ENCODE measurements at places on chromosomes 4 and X. TPM values are rescaled to one million over a fixed set of nuclear protein-coding genes. Genes with fewer than 3 reads are reported as not detected.

GSX2 gene
- polyA plus RNA-seq = not detected

CLDN34 gene
- not detected for polyA plus RNA-seq

- H3K4me1 ChIP-seq = peaks cover 3% of the 10 kb centered on the region
- no peaks in the 10 kb centered on the region for H3K36me3 ChIP-seq
- DNase-seq = peak; percentile 87
- no peak overlapping the region for H3K4me3 ChIP-seq
- peak overlapping the region; percentile 81 for H3K27ac ChIP-seq
Observed at GRCh38 chr4:138562544-138562991, 320.4 kb upstream of the SLC7A11 start.

- H3K27me3 ChIP-seq = no peaks in the 10 kb centered on the region
- peaks cover 21% of the 10 kb centered on the region for H3K36me3 ChIP-seq
- no peak for DNase-seq
- no peak overlapping the region for H3K27ac ChIP-seq
Observed at GRCh38 chr4:38106311-38106710, 146.1 kb downstream of the PTTG2 start.

DNA sequence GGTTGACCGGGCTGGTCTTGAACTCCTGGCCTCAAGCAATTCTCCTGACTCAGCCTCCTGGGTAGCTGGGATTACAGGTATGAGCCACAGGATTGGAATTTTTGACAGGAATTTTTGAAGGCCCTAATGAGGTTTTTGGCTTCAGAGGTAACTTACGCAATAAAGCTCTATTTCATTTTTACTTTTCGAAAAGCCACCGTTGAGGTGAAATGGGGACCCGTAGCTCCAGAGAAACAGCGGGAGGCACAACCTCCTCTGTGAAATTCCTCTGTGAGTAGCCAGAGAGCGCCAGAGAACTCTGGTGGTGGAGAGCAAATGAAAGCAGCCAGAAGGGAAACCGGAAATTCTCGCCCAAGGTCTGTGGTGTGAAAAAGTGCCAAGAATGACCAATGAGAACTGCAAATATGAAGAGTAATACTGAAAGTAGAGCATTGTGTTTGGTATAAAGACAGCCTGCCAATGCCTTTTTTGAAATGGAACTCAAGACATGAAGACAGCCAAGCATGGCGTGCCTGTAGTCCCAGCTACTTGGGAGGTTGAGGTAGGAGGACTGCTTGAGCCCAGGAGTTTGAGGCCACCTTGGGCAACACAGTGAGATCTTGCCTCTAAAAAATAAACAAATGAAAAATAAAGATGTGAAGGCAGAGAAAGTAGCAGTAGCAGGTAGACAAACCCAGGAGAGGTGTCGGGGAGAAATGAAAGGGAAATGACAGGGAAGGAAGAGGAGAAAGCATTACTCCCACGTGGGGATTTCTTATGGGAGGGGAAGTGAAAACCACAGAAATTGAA is 33.0 kb upstream of the TMEM131L start:
- no peaks in the 10 kb centered on the region for H3K36me3 ChIP-seq
- no peak overlapping the region for H3K4me3 ChIP-seq
- H3K27ac ChIP-seq = no peak overlapping the region

Measured in muscle of leg (tissue), 16 donors.